Jurkat, Clone E6-1 (cell line): ENCODE measurements at places on chromosomes 7 and 10.

DNA sequence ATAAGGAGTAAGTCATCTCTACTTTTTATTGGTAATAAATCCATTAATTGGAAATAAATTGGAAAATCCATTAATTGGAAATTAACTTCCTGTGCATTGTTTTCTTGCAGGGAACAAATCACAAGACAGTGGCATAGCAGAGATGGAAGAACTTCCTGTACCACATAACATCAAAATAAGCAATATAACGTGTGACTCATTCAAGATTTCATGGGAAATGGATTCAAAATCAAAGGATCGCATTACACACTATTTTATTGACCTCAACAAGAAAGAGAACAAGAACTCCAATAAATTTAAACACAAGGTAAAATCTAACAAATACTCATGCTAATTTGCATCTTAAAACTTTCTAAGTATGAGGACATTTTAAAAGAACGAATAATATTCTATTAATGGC, 57.8 kb downstream of the PHYHIPL start:
- no peak for DNase-seq

DNA sequence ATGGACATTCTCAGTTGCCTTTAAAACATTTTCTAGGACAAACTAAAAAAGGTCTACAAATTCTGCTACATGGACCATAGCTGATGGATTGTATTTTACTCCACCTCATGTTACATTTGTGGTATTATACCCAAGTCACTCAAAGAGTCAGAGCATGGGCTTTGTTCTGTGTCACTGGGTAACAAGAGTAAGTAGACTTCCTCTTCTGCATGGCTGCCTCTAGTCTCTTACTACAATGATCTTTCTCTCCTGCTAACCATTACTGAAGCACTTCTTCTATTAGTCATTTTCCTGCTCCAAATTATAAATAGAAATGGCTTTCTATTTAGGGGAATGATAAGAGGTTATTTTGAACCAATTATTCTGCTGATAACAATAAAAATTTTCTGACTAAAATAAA, 727.4 kb upstream of the NRP1 start:
- no peak for DNase-seq

DNA sequence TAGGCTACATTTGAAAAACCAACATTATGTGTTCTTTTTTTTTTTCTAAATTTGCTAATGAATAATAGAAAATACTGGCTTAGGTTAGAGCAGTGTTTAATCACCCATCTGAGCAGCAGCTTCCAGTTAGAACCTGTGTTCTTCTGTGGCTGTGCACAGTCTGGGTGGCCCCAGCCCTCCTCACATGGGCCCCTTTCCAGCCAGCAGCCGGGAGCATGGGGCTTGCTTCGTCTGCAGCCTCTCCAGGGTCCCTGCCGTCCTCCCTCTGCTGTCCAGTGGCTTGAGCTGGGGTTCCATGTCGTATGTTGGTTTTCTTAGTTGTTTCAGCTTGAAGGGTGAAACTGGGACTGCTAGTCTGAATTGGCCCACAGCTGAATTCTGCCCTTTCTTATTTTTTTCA, 37.3 kb downstream of the BNIP3 start:
- no peak for DNase-seq

DNA sequence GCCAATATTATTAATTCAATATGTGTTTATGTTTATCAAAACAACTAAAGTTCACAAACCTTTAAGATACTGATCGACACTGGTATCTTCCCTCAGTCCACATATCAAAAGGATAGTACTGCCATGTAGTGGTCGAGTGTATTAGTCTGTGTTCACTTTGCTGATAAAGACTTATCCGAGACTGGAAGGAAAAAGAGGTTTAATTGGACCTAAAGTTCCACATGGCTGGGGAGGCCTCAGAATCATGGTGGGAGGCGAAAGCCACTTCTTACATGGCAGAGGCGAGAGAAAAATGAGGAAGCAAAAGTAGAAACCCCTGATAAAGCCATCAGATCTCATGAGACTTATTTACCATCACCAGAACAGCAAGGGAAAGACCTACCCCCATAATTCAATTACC, 325.4 kb upstream of the PHF14 start:
- no peak for DNase-seq

DNA sequence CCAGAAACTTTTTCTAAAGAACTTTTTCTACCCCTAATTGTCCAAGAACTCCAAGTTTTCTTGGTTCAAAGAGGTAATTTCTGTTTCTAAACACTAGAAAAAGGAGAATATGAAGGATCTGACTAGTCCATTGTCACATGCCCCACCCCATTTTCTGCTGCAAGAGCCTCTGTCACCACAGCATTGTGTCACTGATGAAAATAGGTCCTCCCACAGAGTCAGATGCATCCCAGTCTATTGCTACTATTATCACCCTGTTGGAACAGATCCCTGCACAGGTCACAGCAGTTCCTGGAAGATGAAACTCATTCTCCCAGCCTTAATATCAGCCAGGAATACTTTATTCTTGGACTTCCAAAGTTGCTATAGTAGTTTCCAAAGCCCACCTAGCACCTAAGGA, 7.5 kb upstream of the CFTR start:
- no peak for DNase-seq

- no peak for DNase-seq
Measured at GRCh38 chr10:133388973-133389818, 4.8 kb upstream of the MTG1 start.

- no peak for DNase-seq
Measured at GRCh38 chr10:100348389-100348927, 1.4 kb downstream of the SCD start.

DNA sequence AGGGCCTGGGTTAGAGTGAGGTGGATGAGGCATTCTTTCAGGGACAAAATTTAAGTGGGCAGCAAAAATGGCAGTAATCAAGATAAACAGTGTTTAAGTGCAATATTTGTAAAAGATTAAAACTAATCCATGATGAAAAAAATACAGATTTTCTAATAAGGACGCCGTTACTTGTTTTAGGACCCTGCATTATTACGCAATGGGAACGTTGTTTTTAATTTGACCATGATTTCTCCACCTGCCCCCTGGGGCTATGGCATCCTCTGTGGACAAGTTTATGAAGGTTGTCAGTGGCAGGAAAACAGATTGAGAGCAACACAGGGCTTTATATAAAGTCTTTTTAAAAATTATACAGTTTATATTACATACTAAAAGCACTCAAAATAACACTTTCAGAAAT, 380.6 kb upstream of the PHF14 start:
- DNase-seq, result no peak

GRCh38 chr10:117503244-117504205, 39.0 kb upstream of the EMX2 start:
- no peak for DNase-seq

DNA sequence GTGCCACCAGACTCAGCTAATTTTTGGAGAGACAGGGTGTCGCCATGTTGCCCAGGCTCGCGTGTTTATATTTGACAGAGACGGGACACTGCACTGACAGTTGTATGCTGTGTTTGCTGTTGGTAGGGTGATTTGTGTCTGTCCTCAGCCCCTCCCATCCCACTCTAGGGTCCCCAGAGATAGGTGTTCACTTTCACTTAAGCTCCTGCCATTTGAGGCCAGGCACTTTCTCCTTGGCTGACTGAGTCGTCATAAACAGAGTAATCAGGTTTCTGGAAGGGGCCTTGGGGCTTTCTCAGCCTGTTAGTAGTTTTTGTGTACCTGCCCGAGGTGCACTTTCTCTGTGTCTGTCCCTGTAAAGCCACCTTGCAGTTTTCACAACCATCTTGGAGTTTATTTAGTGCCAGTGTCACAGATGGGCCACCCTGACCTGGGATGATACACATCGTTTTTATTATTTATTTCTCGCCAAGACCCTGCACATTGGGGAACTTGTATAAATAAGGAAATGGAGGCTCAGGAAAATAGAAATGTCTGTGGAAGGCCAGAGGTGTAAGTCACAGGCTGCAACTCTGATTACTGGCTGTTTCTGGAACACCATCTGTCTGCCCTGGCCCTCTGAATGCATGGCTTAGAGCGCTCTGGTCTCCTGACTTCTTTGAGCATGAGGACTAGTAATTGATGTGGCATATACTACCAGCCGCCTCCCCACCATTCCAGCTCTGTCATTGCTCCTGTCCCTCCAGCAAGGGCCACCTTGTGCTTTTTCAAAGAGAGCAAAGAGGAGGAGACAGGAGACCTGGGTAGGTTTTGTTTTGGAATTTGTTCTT, 81.9 kb upstream of the PDCD4 start:
- no peak for DNase-seq

DNA sequence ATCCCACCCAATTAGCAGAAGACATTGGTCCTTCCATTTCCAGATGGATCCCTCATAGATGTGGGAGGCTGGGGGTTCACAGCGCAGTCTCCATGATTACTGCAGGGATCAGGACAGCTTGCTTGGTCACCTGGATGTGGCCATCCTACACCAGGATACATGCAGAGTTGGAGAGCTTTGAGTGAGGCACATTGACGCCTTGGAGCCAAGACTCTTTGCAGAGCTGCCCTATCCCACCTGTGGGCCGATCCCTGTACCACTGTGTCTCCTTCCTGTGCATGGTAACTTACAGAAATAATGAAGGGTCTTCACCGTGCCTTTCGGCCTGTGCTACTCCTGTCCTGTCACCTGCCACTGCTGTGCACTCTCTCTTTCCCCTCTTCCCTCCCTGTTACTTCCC, 444.8 kb downstream of the GLRX3 start:
- no peak for DNase-seq

- no peak for DNase-seq
Measured at GRCh38 chr7:157427811-157428553, 91.2 kb downstream of the DNAJB6 start.

GRCh38 chr7:56447864-56448693, 331.9 kb upstream of the NUPR2 start:
- no peak for DNase-seq

DNA sequence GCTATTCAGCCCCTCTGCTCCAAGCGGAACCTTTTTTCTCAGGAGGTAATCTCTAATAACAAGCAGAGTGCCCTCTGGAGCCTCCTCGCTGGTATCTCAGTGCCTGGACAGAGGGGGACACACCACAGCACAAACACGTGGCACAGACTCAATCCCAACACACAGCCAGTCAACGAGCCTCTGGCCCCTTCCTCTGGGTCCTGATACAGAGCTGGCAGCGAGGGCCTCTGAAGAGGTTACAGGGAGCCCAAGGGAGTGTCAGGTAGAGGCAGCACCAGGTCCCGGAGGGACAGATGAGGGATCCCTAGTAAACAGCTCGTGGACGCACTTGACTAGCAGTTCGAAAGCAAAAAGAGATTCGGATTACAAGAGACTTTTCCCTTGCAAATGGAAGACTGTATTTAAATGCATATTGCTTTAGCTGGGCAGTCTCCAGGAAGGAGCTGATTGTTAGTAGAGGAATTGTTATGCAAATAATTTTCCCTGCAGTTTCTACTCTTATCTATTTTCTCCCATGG, 14.1 kb downstream of the CXCL12 start:
- DNase-seq, result no peak

DNA sequence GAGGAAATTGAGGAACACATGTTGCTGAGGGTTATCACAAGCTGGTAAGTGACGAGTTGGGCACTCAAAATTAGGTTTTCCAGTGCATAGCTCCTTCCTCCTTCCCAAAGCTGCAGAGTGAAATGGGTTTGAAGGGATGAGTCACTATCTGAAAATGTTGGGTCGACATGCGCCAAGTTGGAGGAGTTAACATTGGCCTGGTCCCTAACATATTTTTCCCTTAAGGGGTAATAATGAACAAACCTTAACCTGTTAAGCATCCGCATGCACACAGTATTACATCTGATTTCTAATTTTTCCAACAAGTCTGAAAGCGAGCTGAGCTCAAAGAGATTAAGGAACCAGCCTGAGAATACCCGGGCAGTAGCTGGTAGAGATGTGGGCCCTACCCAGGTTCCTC, 20.7 kb upstream of the TECTB start:
- no peak for DNase-seq

- DNase-seq, result no peak
Measured at GRCh38 chr7:101618207-101618839, 10.8 kb downstream of the MYL10 start.

DNA sequence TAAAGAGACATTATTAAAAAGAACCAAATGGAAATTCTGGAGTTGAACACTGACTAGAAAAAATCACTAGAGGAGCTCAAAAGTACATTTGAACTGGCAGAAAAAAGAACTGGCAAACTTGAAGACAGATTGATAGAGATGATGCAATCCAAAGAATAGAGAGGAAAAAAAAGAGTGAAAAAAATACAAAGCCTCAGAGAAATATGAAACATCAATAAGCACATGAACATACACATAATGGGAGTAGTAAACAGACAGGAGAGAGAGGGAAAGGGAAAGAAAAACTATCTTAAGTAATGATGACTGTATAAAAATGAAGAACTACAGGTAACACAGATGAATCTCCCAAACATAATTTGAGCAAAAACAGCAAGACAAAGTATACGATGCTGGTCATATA, 61.1 kb downstream of the CNOT4 start:
- no peak for DNase-seq

DNA sequence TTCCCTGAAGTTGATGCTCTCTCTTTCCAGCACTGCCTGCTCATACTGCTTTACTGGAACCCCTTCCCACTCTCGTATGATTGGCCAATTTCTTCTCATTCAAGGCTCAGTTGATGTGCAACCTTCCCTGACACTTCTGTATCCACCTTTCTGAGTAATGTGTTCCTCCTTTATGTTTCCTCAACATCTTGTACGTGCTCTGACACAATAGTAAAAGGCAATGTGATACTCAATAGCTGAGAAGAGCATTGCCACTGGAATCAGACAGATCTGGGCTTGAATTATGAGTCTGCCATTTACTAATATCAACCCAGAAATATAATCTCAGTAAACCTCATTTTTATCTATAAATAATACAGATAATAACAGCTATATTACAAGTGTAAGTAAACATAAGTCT, 34.7 kb downstream of the ARL4A start:
- DNase-seq, result no peak

- no peak for DNase-seq
Measured at GRCh38 chr10:112546474-112546873, 99.5 kb downstream of the VTI1A start.

GRCh38 chr7:39085590-39086049, 107.9 kb downstream of the POU6F2 start:
- no peak for DNase-seq

- no peak for DNase-seq
Measured at GRCh38 chr7:131203291-131203976, 124.2 kb upstream of the MKLN1 start.

GRCh38 chr7:713488-714230, 12.8 kb upstream of the DNAAF5 start:
- DNase-seq, result no peak
